Transverse colon (tissue), 4 donors: ENCODE measurements at places on chromosomes 16 and 17. TPM values are rescaled to one million over a fixed set of nuclear protein-coding genes. Genes with fewer than 3 reads are reported as not detected.

DNA sequence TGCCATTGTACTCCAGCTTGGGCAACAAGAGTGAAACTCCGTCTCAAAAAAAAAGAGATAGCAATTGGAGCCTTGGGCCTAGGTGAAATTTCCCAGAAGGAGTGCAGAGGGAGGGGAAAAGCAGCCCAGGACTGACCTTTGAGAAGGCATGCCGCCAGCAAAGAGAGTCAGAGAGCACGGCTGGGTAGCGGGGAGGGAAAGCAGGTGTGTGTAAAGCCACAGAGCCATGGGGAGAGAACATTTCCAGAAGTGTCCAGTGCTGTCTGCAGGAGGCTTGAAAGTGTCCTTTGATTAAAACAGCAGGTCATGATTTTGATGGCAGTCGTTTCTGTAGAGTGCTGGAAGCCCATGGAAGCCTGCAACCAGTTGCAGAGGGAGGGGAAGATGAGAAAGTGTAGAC lies 8.1 kb downstream of the C16orf54 start:
- DNase-seq, result no peak

DNA sequence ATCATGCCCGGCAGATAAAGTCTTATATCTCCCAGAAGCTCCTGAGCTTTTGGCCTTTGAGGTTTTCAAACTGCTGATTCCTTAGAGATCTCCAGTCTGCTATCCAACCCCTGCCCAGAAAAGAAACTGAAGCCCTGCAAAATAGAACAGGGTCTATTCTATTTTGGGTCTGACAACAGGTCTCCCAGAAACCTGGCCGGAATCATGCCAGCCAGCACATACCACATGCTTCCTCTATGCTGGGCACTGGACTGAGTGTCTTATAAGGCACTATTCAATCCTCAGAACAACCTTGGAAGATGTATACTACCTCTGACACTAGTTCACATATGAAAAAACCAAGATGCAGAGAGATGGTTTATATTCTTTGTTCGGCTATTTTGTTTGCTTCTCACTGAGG lies 21.3 kb upstream of the GFOD2 start:
- no peak for DNase-seq

The CRYM gene
- total RNA-seq, result not detected

The UBTF gene
- 49.4 TPM for total RNA-seq

The C16orf86 gene
- total RNA-seq, result 2.1 TPM
